Adrenal gland (tissue), 19 donors: ENCODE measurements at places on chromosomes 12 and 14.

DNA sequence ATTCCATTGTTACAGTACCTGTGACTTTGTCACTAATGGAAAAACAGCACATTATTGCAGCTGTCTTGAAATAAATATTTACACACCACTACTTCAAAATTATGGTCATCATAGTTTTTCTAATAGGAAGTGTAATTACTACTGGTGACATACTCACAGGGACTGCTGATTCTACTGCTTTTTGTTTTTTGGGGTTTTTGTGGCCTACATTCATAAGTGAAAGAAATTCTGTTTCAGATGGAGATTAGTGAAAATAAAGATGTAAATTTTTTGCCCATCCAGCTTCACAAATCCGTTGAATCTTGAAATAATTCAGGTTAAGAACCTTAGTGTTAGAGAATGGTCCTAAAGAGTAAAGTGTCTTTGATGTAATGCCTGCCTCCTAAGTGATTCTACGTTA is 17.5 kb downstream of the KNTC1 start:
- DNase-seq = no peak
- no peaks in the 10 kb centered on the region for H3K36me3 ChIP-seq
- no peaks in the 10 kb centered on the region for H3K27me3 ChIP-seq
- no peaks in the 10 kb centered on the region for H3K4me1 ChIP-seq
- no peak overlapping the region for H3K4me3 ChIP-seq

DNA sequence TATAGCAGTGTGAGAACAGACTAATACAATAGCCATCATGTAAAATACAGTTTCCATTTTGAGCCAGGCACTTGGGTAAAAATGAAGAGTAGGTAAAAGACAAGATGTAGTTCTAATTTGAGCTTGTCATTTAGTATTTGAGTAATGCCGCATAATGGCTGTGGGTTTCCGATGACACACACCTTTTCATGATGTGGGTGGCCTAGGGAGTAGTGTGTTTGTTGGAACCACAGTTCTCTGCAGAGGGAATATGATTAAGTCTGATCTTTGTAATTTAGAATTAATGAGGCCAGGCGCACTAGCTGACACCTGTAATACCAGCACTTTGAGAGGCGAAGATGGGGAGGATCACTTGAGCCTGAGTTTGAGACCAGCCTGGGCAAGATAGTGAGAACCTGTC is 61.8 kb downstream of the RCOR1 start:
- DNase-seq = no peak
- no peaks in the 10 kb centered on the region for H3K4me1 ChIP-seq
- no peaks in the 10 kb centered on the region for H3K36me3 ChIP-seq
- H3K27me3 ChIP-seq = no peaks in the 10 kb centered on the region
- H3K27ac ChIP-seq = no peak overlapping the region
- H3K4me3 ChIP-seq = no peak overlapping the region

DNA sequence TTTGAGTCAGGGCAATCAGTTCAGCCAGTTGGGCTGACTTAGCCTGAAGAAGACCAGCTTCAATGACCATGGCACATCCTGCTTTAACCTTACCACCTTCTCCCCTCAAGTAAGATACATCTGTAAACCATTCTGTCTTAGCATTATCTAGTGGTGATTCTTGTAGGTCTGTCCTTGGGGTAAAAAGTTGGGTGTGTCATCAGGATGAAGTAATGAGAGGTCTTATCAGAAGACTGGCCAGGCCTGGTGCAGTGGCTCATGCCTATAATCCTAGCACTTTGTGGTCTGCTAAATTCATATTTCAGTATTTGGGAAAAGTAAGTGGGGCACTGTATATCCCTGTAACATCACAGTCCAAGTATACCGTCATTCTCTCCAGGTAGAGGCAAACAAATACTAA is 19.1 kb downstream of the SINHCAF start:
- H3K27me3 ChIP-seq = no peaks in the 10 kb centered on the region
- peaks cover 6% of the 10 kb centered on the region for H3K4me1 ChIP-seq
- H3K36me3 ChIP-seq = no peaks in the 10 kb centered on the region
- no peak overlapping the region for H3K27ac ChIP-seq
- no peak for DNase-seq

DNA sequence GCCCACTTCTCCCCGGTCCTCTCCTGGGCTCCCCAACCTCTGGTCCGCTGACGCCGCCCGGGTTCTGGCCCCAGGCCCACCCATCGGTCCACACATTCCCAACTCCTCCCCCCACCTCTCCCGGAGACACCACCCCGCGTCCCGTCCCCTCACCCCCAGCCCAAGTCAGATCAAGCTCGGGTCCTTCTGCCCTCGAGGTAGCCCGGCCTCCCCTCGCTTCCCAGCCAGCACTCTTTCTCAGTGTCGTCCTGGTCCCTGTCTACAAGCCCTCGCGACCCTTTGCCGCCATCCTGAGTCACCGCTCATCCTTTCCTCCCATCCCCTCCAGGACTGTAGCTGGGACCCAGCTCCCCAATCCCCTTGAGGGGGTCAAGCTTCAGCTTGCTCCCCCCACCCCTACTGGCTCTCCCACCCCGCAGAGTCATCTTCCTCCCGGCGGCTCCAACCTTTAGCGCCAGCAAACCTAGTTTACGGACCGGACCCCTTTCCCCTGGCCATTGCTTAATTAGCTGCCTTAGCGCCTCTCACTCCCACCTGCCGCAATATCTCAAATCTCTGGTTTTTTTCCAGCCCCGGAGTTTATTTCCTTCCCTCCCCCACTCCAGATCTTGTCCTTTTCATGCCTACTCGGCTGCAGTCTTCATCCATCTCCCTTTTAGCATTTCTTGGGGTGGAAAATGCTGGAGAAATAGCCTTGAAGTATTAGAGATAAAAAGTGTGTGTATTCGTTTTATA is 1.1 kb downstream of the PPP4R4 start:
- H3K4me3 ChIP-seq = no peak overlapping the region
- H3K36me3 ChIP-seq = no peaks in the 10 kb centered on the region
- DNase-seq = no peak
- H3K4me1 ChIP-seq = no peaks in the 10 kb centered on the region
- no peak overlapping the region for H3K27ac ChIP-seq

GRCh38 chr12:79687711-79688260 is 3.0 kb downstream of the PAWR start:
- DNase-seq = no peak
- no peaks in the 10 kb centered on the region for H3K36me3 ChIP-seq
- H3K4me3 ChIP-seq = no peak overlapping the region
- peaks cover 38% of the 10 kb centered on the region for H3K4me1 ChIP-seq

DNA sequence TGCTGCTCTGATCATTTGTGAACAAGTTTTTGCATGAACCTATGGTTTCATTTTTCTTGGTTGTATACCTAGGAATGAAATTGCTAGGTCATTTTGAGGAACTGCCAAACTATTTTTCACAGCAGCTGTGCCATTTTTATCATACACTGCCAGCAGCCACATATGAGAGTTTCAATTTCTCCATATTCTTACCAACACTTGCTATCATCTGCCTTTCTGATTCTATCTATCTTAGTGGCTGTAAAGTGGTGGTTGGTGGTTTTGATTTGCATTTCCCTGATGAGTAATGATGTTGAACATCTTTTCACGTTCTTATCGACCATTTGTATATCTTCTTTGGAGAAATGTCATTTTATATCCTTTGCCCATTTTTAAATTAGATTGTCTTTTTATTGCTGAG is 146.1 kb downstream of the C12orf75 start:
- H3K27me3 ChIP-seq = no peaks in the 10 kb centered on the region
- no peak overlapping the region for H3K27ac ChIP-seq
- no peaks in the 10 kb centered on the region for H3K36me3 ChIP-seq

- H3K36me3 ChIP-seq = no peaks in the 10 kb centered on the region
- DNase-seq = no peak
- H3K4me3 ChIP-seq = no peak overlapping the region
- H3K27ac ChIP-seq = no peak overlapping the region
These were observed 122.4 kb upstream of the PTPRQ start for GRCh38 chr12:80321653-80322052.

GRCh38 chr12:132600048-132601032 is 10.0 kb downstream of the LRCOL1 start:
- no peaks in the 10 kb centered on the region for H3K36me3 ChIP-seq
- H3K27ac ChIP-seq = no peak overlapping the region
- H3K27me3 ChIP-seq = peaks cover 22% of the 10 kb centered on the region
- peaks cover 6% of the 10 kb centered on the region for H3K4me1 ChIP-seq

- H3K36me3 ChIP-seq = no peaks in the 10 kb centered on the region
- H3K27me3 ChIP-seq = no peaks in the 10 kb centered on the region
- H3K4me3 ChIP-seq = no peak overlapping the region
These were observed 43.9 kb upstream of the CTDSP2 start for GRCh38 chr12:57890191-57891115.

GRCh38 chr12:93243382-93243688 is 134.4 kb upstream of the NUDT4 start:
- no peaks in the 10 kb centered on the region for H3K27me3 ChIP-seq
- H3K4me3 ChIP-seq = no peak overlapping the region
- no peak for DNase-seq
- peaks cover 11% of the 10 kb centered on the region for H3K4me1 ChIP-seq

- H3K36me3 ChIP-seq = no peaks in the 10 kb centered on the region
- no peak overlapping the region for H3K27ac ChIP-seq
- no peaks in the 10 kb centered on the region for H3K27me3 ChIP-seq
These were observed 294.5 kb downstream of the KSR2 start for GRCh38 chr12:117674313-117674712.

DNA sequence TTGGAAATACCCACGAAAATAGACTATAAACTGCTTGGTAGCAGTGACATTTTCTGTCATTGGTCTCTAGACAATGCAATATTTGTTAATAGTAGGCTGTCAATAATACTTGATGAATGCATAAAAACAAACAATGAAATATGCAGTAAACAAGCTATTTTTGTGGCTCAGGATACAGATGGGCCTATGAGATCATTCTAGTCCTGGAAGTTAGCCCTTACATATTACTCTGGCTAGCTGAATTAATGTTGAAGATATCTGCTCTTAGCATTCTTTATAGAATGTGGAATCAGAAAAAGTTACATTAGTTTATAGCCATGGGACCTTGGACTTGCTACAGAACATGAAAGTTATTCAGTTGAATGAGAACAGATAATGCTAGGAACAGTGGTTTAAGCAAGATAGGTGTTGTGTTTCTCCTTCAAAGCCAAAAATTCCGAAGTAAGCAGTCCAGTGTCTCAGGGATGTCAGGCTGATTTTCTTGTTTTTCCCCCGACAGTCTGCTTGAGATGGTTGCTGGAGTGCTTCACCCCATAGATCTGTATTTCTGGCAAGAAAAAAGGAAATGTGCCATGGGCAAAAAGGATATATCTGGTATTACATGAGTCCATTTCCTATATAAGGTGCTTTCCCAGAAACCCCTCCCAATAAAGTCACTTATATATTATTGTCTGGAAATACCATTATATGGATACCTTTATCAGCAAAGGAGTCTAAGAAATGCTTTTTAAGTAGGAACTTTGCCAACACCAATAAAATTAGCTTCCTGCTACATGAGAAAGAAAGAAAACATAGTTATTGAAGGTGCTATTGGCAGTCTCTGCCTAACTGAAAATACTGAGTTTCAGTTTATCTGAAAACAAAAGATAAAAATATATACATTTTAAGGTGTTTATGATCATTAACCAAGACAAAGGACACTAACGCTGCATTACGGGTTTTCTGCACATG is 619.4 kb upstream of the ATP2B1 start:
- no peaks in the 10 kb centered on the region for H3K27me3 ChIP-seq
- no peak overlapping the region for H3K4me3 ChIP-seq
- H3K27ac ChIP-seq = no peak overlapping the region
- H3K4me1 ChIP-seq = no peaks in the 10 kb centered on the region
- no peaks in the 10 kb centered on the region for H3K36me3 ChIP-seq

DNA sequence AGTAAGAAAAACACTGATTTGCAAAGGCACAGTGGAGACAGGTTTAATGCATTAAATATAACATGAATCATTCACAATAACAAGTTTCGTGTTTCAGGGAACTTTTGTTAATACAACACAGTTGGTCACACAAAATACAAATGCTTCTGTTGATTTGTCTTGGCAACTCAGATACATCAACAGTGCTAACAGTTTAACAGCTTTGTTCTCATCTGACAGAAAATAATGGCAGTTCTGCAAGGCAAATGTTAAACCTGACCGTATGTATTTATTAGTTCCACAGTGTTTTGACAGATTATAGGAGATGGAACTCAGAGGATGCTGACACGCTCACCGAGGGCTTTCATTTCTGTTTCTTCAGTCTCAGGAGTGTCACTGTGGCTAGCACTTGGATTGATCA is 350.7 kb downstream of the PRKD1 start:
- DNase-seq = no peak
- H3K4me1 ChIP-seq = no peaks in the 10 kb centered on the region

GRCh38 chr14:68241862-68242487 is 422.4 kb downstream of the RAD51B start:
- H3K27me3 ChIP-seq = no peaks in the 10 kb centered on the region
- H3K4me1 ChIP-seq = peaks cover 39% of the 10 kb centered on the region
- H3K36me3 ChIP-seq = no peaks in the 10 kb centered on the region
- no peak overlapping the region for H3K27ac ChIP-seq
- no peak overlapping the region for H3K4me3 ChIP-seq

GRCh38 chr12:89389755-89390661 is 37.7 kb upstream of the DUSP6 start:
- H3K4me1 ChIP-seq = peaks cover 34% of the 10 kb centered on the region
- H3K27ac ChIP-seq = peak overlapping the region; percentile 57
- H3K36me3 ChIP-seq = no peaks in the 10 kb centered on the region
- no peak for DNase-seq

DNA sequence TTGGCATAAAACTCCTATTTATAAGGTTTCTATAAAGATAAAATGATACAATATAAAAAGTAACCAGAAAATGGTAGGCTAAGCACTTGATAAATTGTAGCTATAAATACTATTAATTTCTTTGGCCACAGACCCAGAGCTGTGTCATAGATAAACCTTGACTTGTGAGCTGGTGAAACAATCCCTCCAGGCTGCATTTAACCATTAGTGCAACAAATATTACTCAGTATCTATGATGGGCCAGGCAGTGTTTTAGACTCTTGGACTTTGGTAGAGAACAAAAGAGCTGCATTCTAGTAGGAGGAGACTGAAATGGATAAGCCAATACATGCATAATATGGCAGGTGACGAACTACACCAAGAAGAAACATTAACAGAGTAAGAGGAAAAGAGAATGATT is 178.1 kb downstream of the BTG1 start:
- H3K36me3 ChIP-seq = no peaks in the 10 kb centered on the region
- no peak overlapping the region for H3K4me3 ChIP-seq
- DNase-seq = peak; percentile 34
- H3K27me3 ChIP-seq = no peaks in the 10 kb centered on the region
- no peak overlapping the region for H3K27ac ChIP-seq
